ENCODE measurements at places on chromosomes 6 and 20.
A peak's percentile ranks its signal among the peaks of the same experiment; 100 is the strongest.

- no peak for DNase-seq
Measured at GRCh38 chr6:122207794-122208193, 191.7 kb upstream of the HSF2 start.

DNA sequence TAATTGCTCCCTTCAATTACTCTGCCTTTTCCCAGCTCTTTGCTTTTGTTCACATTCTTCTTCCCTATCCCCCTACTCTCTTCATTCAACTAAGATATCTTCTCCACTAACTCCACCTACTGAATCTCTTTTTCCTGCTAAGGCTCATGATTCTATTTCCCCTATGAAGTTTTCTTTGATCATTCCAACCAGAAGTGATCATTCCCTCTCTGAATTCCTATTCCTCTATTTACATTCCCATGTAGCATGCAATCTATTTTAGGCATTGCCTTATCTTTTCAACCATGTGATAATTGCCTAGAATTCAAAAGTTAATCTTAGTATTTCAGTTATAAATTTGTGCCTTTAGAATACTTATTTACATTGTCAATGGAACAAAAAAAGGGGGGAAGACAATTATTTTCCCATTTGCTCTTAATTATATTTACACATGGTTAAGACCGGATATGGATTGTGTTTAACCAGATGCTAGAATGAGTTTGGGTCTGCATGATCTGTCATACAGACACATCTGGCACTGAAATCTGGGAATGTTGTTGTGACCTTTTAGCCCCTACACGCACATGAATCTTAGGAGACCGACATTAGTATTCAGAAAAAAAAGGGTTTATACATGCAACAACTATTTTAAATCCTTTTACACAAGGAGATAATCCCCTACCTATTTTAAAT is 20.8 kb downstream of the MOXD1 start:
- no peak for DNase-seq

DNA sequence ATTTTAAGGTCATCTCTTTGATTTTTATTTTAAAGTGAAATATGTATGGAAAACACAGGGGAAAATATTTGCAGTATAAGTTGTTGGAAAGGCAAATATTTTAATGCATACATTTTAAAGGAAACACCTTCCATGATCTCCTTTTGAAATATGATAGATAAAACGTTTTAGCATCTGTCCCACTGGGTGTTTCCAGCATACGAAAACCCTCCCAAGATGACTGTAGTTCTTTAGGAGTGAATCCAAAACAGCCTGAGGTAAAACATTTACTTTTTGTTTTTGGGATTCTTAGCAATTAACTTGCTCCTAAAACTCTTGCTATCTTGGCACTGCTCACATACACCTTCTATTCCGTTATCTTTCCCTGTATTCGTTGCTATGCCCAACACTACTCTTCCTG is 210.0 kb downstream of the EPHA7 start:
- DNase-seq: no peak

- DNase-seq: no peak
Measured at GRCh38 chr6:2259574-2259973, 14.2 kb upstream of the GMDS start.

DNA sequence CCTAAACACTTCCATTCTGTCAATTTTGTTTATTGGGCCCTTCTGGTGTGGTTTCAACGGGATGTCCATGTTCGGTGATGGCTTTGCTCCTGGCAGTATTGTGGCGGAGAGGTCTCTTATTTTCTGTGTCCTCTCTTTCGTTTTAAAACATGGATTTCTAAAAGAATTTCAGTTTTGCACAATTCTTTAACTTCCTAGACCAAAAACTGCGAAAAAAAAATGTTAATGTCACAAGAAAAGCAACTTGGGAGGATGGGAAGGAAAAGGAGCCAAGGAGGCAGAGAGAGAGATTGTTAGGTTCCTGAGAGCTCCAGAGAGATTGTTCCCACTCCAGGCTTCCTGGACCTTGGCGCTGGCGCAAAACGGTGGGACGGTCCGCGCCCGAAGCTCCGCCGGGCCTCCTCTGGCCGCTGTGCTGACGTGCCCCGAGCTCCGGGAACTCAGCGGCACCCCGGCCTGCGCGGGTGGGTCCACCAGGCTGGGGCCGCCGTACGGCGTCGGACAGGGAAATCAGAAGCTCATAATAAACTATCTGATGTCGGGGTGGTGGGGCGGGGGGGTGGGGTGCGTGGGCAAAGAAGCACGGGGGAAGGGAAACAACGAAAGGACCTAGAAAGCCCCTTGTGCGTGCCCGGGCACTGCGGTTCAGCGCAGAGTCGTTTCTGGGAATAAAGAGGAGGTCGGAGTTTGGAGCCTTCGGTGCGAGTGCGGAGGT is 951 bp upstream of the OLIG3 start:
- no peak for DNase-seq

- no peak for DNase-seq
Measured at GRCh38 chr6:1002989-1003388, 308.9 kb upstream of the FOXQ1 start.

DNA sequence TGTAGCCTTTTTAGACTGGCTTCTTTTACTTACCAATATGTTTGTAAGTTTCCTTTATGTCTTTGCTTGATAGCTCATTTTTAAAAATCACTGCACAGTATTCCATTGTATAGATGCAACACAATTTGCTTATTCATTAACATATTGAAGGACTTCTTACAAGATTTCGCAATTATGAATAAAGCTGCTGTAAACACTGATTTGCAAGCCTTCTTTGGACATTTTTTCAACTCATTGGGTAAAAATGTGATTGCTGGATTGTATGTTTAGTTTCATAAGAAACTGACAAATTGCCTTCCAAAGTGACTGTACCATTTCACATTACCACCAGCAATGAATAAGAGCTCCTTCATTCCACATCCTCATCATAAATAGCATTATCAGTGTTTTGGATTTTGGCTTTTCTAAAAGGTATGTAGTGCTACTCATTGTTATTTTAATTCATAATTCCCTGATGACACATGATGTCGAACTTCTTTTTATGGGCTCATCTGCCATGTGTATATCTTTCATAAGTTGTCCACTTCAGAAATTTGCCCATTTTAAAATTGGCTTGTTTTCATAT is 80.7 kb downstream of the TFAP2B start:
- DNase-seq: no peak

GRCh38 chr20:43846516-43846905 is 68.1 kb upstream of the TOX2 start:
- DNase-seq: no peak

- DNase-seq: peak; percentile 67
Measured at GRCh38 chr6:43644940-43645612, at the start of gene RSPH9. RSPH9 (plus strand) TSS chr6:43645036; CDS start chr6:43645099, 63 bp downstream.

DNA sequence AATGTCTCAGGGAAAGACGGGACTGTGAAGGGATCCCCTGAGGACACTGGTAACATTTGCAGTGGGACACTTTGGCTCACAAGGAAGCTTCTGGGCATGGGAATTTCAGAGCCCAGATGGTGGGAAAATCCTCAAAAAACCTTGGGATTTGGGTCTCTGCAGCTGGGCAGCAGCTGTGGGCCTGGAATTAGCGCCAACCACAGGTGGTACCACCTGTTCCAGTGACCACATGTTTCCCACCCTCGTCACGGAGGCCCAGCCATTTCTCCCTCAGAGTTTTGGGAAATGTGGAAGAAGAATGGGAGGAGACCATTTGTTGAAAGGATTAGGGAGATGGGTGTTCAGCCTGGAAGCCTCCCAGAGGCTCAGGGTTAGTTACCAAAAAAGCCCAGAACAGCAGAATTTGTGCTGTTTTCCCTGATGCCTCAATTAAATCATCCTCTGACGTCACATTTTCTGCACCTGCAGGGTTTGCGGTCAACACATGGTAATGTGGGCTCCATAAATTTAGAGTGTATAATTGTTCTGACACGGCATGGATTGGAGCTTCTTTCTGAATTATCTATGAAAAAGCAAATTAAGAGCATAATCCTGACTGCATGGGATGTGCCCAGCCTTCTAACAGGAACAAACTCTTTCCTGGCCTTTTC is 34.4 kb downstream of the EDN3 start:
- no peak for DNase-seq

DNA sequence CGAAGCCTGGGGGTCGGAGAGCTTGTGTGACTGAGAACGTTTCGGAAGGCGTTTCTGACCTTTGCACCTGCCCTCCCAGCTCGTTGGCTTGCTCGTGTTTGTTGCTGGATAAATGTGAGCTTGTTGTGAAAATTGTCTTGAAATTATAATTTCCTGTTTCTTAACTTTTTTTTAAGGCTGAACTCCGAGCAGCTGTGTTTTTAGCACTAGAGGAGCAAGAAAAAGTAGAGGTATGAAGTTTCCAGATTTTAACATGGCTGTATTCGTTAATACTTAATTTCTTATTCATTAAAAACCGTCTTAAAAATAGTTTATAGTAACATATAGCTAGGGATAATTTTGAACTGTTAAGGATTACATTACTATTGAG is 672 bp downstream of the CEP43 start:
- DNase-seq: peak; percentile 50
